CD4-positive, alpha-beta T cell treated with Interleukin-10 for 1 hour (primary cell): ENCODE measurements at places on chromosomes 13 and 19.

- DNase-seq, result no peak
These were observed 46.9 kb upstream of the SOX21 start for GRCh38 chr13:94759120-94759728.

- DNase-seq, result peak; percentile 16
These were observed at the start of gene SIAH3 for GRCh38 chr13:45851171-45851921. SIAH3 (minus strand) TSS chr13:45851753; CDS start chr13:45851629, 124 bp downstream.

DNA sequence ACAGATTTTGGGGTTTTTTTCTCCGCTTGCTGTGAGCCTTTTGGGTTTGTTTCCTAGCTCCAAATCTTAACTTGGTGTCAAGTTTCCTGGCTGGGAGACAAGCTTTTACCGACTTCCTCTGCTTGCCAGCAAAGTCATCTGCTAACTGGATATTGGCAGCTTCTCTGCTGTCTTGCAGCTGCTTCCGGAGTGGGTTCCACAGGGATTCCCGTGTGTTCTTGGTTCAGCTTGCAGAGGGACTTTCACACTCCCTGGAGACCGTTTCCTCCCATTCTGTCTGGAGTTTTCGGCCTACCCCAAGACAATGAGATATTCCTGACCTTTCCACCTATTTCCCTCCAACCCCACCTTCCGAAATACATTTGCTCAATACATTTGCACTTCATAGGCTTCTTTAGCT lies 2.2 kb upstream of the COLGALT1 start:
- no peak for DNase-seq

DNA sequence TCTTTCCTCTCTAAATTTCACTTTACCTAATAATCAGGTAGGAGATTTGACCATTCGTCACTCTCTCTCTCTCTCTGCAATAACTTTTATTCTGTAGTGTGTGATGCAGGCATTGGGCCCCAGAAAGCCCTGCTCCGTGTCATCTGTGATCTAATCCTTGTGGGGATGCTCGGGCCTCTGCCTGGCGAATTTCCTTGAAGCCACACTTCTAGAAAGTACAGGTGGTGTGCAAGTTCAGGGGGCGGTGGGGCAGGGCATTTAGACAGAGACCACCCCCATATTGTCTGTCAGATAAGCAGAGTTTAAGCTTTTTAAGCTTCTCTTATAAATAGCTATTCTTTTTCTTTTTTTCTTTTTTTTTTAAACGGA lies 53.4 kb upstream of the GPR12 start:
- DNase-seq, result no peak

GRCh38 chr19:17370026-17370587 lies 7.0 kb downstream of the PLVAP start:
- no peak for DNase-seq

DNA sequence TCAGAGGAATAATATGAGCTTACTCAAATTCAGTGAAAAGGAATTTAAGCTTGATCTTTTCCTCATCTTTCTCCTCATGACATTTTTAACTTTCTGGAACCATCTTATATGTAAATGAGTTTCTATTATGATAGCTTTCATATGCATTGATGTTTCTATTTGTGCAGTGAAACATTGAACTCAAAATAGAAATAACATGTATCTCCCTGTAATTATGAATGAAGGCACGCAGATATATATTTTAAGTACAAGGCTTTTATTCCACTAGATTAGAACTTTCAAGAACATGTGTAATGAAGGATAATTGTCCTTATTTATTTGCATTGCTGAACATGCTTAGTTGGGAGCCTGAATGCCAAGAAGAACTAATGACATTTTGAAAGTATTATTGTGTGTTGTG lies 1391.7 kb upstream of the MIR17HG start:
- no peak for DNase-seq

DNA sequence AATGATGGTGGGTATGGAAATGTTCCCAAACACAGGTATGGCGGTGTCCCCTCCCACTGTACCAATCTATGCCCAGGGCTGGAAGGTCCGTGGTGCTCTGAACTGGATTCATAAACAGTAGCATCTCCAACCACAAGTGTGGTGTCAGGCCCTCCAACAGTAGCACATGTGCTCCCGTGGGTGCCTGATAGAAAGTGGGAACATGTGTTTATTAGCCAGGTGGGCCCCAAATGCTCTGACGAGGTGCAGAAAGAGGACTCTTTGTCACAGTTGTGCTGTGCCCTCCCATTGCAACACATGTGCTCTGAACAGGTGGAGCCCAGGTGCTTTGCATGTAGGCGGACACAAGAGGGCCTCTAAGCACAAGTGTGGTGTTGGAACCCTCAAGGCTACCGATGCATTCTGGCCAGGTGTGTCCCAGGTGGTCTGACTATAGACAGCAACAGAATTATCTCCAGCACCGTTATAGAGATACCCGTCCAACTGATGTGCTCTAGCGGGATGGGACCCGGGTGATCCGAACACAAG lies 75.4 kb upstream of the ZNF30 start:
- DNase-seq, result no peak

GRCh38 chr13:46643165-46643777 lies 90.3 kb downstream of the LRCH1 start:
- DNase-seq, result no peak

GRCh38 chr19:44602081-44602480 lies 11.3 kb upstream of the IGSF23 start:
- no peak for DNase-seq

GRCh38 chr13:99015606-99016490 lies 38.0 kb upstream of the DOCK9 start:
- DNase-seq, result peak; percentile 12

DNA sequence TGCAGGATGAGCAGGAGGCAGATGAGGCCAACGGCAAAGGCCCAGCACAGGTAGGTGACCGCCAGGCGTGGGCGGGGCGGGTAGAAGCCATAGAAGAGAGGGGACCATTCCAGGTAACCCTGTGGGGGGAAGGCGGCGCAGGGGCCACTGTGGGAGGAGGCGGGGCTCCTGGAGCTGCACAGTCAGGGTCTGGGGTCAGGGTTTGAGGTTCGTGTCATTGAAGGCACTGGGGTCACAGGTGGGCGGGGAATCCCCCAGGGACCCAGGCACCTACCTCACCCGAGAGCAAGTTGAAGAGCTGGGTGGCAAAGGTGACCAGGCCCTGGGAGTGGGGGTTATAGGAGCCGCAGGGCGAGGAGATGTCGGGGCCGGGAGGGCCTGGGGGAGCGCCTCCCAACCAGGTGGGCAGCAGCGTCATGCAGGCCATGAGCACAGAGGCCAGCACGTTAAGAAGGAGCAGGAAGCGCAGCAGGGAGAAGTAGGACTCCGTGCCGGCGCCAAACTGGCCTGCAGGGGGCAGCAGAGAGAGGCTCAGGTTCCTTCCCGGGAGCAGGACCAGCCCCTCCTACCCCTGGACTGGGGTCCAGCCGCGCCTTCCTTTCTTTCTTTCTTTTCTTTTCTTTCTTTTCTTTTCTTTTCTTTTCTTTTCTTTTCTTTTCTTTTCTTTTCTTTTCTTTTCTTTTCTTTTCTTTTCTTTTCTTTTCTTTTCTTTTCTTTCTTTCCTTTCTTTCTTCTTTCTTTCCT lies 4.6 kb downstream of the TMC4 start:
- peak; percentile 88 for DNase-seq

- no peak for DNase-seq
These were observed 121.4 kb downstream of the MIPEP start for GRCh38 chr13:23767838-23768237.

DNA sequence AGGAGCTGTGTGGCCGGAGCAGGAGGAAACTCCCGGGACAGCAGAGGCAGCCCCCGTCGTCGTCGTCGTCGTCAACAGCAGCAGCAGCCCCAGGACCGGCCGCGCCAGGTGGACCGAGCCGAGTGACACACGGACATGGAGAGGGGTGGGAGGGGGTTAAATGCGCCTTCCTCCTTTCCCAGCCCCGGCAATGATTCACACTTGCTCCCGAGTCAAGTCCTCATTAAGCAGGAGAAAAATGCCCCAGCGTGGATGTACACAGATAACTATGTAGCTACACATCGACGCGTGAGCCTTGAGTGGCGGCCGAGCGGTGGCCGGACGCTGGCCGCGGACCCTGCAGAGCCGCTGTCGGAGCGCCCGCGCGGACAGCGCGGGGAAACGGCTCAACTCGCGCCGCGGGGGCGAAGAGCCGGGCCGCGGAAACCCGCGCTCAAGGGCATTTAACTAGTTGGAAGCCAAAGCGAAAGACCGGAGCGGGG lies 645 bp downstream of the UBL3 start:
- DNase-seq, result peak; percentile 38

DNA sequence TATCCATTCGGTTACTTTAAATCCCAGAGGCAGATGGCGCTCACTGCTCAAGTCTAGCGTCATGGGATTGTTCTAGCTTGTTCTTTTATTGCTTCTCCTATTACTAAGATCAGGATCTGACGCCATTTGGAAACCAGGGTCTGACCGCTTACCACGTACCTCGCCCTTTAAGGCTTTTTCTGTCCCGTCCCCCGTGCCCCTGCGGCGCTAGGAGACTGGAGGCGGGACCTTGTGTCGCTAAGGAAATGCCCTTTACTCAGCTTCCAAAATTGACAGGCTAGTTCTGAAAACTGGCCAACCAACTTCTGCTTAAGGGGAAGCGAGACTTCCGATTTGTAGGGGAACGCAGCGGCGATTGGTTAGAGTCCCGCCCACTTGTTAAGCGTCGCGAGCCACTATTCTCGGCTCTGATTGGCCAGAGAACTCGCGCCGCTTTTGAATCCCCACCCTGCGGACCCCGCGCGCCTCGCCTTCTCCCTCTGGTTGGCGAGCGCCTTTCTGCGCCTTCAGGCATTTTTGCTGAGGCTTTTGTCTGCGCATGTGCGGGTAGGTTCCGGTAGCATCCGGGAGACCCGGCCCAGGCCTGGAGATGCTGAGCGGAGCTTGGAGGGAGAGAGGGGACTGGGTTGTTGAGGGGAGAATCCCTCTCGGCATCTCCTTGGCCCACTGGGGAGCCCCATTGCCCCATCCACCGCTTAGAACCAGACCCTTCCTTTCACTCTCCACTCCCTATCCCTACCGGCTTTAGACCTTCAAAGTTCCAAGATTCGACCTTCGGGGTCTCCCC lies 3.9 kb upstream of the C19orf84 start:
- DNase-seq, result peak; percentile 96

DNA sequence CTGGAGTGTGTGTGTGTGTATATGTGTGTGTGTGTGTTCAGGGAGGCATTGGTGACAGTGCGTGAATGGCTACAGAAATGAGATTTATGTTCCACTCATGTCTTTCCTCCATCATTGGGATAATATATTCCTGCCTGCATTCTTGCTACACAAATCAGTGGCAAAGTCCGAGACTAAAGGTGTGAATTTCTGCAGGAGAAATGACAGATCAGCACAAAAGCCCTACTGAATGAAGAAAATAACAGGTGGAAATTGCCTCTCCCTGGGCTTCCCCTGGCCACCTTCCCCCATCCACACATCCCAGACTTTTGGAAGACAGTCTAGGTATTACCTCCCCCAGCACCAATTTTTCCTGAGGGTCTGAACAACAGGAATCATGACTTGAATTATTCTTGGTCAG lies 10.1 kb downstream of the SIGLEC6 start:
- DNase-seq, result no peak

DNA sequence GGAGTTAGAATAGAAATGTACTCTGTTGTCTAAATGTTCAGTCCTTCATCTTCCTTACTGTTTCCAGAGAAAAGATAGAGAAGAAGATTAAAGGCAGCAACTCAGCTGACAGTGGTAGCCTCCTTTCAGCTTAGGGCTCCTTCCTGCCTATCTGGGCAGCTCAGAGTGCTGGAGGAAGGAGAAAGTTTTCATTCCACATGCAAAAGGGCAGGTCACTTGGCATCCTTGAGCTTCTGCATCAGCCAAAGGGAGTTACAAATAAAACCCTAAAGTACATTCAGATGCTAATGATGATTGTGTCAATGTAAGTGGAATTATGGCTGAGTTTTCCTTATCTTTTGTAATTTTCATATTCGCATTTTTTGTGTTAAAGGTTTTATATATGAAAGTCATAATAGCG lies 58.9 kb downstream of the ESD start:
- DNase-seq, result no peak

DNA sequence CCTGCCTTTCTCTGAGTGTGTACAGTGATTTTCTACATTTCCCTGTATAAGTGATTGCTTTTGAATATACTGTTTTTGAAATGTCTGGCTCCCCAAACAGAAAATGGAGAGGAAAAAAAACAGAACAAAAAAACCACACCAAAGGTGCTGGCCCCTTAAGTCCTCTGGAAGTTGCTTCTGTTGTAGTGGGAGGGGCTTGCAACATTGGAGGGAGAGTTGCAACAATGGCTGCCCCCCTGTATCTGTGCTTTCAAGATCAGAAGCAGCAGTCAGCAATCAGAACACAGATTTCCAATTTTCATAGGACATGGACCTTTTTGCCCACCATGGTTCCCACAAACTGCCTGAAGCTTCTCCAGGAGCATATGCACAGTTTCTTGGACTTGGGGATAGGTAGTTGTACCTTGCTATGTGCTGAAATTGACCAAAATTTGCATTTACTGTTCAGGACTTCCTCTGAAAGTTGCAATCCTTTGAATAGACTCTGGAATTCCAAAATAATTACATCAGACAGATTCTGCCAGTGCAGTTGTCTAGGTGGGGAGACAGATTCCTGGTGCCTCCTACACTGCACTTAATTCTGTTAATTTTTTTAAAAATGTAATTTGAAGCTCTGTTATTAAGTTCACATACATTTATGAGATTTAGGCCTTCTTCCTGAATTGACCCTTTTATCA lies 13.8 kb downstream of the BIVM start:
- DNase-seq, result no peak

GRCh38 chr19:10553943-10554381 lies 10.3 kb downstream of the ATG4D start:
- DNase-seq, result peak; percentile 80

DNA sequence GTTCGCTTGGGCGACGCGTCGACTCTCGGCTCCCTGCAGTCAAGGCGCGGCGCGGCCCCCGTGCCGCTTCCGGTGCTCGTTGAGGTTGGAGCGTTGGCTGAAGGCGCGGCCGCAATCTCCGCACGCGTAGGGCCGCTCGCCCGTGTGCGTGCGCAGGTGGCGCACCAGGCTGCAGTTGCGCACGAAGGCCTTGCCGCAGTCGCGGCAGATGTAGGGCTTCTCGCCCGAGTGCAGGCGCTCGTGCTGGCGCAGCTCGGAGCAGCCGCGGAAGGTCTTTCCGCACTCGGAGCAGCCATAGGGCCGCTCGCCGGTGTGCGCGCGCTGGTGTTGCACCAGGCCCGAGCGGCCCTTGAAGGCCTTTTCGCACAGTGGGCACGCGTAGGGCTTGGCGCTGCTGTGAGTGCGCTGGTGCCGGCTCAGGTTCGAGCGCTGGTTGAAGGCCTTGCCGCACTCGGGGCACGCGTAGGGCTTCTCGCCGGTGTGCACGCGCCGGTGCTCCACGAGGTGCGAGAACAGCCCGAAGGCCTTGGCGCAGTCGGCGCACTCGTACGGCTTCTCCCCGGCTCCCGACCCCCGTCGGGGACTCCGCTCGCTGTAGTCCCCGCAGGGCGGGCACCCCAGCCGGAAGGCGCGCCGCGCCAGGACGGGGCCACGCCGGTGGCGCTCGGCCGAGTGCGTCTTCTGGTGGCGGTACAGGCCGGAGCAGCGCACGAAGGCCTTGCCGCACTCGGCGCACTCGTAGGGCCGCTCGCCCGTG lies 5.3 kb upstream of the ZNF497 start:
- DNase-seq, result no peak

DNA sequence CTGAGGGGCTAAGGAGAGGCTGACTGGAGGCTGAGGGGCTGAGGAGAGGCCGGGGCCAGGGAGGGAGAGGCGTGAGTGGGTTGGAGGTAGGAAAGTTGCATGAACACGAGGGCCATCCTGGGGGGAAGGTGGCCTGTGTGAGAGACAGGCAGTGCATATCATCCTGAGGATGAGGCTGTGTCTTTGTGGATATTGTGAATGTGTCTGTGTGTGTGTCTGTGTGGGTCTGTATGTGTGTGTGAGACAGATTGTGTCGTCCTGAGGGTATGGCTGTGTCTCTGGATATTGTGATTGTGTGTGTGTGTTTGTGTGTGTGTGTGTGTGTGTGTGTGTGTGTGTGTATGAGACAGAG lies 422 bp downstream of the ZNF71 start:
- no peak for DNase-seq
